ENCODE measurements at places on chromosomes 2 and 18.

- DNase-seq: no peak
Measured at GRCh38 chr2:26898480-26899078, 50.6 kb downstream of the DPYSL5 start.

- no peak for DNase-seq
Measured at GRCh38 chr2:144510294-144510991, 9.5 kb downstream of the ZEB2 start.

GRCh38 chr2:143480601-143481236, 351.5 kb downstream of the ARHGAP15 start:
- no peak for DNase-seq

DNA sequence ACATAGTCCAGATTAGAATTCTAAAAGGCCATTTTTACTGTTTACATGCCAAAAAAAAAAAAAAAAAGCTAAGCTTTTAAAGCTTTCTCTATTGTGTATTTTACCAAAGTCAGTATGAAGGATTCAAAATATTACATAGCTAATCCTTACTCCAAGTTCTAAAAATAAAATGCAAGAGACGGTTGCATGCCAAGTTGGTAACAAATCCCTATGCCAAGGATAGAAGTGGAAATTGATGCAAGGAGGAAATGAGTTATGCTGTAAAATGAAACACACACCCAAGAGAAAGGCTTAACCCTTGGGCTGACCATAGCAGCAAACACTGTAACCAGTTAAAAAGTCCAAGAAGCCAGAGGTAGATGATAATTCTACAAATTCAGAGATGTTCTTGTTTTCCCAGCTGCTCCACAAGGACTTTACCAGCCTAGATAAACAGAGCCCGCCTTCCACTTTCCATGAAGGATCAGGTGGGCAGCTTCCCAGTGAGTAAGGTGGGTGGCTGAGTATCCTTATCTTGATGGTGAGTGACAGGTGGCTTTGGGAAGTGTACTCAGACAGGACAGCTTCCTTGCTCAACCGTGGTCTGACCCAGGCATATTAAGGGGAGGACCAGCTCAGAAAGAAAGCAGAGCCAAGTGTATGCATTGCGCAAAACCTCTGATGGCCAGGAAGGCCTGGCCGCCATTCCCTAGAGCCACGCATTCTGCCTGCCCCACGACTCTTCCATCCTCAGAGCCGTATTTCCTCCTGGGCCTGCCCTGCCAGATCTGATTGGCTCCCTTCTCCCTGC, 34.4 kb downstream of the ATP8B1 start:
- DNase-seq: no peak

DNA sequence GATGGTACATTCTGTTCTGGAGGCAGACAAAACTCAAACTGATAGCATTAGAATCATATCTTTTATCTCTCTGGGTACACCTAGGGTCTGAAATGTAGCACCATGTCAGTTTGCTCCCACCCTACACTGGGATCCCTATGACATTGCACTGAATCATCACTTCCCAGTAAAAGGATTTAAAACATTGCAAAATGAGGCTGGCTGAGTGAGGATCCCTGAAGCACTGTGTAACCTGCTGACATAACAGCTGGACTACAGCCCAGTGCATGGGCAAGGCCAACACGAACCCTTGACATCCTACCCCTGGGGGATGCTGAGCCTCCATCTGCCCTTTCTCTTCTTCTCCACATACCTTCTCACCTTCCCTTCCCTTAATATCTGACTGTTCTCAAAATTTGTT, 253.2 kb downstream of the TTC32 start:
- DNase-seq: no peak

DNA sequence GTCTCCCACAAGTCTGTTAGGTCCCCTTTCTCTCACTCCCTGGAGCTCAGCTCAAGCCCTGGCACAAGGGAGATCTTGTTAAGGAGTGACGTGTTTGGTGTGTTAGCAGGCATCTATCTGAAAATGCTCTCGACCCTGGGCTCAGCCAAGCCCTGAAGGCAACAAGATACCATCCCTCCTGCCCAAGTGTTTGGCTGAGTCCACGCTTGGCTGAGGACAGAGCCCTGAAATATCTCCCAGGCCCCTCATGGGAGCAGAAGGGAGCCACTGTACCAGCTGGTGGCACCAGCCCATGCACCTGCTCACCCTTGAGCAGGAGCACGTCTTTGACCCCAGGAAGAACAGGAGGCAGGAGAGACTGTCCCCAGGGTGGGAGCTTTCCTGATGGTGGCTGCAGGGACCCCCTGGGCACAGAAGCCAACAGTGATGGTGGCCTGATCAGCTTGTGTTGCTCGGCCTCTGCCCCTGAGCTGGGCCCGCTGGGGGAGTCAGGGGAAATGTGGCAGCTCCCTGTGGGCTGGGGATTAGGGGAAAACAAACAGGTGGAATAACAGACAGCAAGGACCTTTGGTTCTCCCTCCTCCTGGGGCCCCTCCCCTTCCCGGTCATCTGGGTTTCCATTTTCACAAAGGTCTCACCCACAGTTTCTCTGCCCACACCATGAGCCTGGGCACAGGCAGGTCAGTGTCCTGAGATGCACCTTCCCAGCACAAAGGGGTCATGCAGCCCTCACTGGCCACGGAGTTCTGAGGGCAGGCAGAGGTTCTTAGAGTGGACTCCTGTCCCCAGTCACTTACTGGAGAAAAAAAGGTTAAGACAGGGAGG, 91.6 kb downstream of the RHOB start:
- DNase-seq: no peak

GRCh38 chr18:62989195-62989594, 273.9 kb downstream of the PHLPP1 start:
- no peak for DNase-seq

- DNase-seq: no peak
Measured at GRCh38 chr2:102585847-102586404, 33.4 kb upstream of the SLC9A2 start.

DNA sequence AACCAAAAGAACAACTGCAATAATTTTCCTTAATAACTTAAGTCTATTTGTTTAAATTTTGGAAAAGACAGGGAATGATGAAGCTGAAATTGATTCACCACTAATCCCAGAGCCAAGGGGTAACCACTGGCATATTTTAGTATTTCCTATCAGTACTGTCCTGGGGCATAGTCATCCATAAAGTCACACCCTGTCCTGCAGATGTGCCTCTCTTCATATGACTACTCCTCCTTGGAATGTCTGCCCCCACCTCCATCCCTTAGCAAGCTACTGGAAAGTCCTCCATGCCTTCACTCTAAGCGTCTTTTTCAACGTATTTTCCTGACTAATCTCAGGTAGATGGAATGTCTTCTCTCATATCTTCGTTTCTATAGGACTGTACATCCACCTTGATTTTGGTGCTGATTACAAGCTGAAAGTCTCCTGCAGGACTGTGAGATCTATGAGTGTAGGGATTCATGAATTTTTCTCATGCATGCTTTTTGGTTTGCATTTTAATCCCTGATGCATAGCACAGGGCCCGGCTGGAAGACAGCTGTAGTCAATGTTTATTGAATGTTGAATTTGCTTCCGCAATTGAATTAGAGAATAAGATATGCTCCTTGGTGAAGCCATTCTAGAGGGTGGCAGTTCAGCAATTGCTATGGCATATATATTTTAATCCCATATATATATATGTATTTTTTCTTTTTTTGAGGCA, 85.6 kb downstream of the MOGAT1 start:
- DNase-seq: no peak

DNA sequence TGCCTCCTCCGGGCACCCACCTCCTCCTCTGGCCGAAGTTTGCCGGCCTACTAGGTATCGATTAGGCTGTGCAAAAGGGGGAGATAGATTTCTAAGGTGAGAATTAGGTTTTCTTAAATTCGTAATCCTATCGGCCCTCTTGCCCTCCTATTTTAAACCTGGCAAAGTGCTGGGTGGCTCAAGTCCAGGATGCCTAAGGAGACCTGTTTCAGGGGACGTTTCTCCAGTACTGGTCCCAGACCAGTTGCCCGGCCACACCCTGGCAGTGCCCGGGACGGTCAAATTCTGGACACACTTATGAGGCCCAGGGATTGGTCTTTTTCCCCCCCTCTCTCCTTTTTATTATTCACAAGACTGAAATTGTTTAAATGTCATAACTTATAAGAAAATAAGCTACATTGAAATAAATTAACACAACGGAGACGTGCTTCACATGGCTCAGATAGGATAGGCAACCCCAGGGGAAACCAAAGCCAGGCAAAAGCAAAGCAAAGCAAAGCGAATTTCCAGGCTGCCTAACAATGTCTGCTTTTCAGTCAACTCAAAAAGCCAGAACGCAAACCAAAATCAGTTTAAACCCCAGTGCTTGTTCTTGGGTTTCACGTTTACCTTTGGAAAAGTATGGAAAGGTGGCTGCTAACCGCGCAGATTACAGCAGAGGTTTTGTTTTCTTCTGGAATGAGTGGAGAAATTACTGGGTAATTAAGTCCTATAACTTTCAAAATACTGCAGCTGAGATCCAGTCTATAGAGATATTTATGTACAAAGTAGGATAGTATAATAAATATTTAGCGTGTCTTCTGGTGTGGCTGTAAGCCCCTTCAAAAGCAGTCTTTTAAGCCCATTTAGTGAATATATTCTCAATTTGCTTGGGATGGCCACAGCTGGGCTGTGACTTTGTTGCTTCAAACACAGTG, 3.0 kb downstream of the GBX2 start:
- no peak for DNase-seq

DNA sequence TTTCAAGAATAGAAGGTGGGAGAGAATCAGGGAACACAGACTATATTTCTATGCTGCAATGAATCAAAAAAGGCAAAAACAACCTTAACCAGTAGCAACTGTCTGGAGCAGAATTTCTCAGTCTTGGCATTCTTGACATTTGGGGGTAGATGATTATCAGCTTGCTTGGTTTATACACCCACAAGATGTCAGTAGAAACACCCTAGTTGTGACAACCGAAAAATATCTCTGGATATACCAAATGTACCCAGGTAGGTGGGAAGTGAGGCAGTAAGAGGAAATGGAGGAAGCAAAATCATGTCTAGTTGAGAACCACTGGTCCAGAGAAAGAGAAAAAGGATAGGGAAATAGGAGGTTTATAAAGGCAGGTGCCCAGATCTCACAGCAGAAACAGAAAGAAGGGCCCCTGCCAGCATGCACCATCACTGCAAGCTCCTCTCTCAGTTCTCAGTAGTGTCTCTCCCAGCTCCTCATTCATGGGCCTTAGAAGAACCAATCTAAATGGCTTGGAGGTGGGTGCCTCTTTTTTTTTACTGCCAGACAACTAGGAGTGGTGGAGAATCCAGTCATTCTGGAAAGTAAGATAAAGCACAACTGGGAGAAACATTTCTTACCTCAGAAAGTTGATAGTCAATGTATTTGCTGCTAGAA, 50.4 kb downstream of the MBD2 start:
- DNase-seq: no peak

DNA sequence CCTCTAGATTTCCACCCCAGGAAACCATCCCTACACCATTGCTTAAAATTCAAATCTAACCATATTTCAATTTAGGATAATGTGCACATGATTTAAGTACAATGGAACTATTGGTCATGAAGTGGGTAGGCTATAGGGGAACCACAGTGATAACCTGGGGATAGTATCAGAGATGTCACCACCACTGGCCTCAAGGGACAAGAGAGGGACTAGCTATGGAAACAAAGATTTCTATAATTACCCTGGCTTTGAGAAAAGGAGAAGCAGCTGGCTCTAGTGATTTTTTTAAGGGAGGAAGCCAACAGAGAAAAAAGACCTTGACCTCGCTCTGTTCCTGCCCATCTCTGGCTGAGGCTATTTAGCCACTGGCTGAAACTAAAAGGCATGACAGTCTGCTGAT, 132.0 kb downstream of the MEP1B start:
- no peak for DNase-seq

DNA sequence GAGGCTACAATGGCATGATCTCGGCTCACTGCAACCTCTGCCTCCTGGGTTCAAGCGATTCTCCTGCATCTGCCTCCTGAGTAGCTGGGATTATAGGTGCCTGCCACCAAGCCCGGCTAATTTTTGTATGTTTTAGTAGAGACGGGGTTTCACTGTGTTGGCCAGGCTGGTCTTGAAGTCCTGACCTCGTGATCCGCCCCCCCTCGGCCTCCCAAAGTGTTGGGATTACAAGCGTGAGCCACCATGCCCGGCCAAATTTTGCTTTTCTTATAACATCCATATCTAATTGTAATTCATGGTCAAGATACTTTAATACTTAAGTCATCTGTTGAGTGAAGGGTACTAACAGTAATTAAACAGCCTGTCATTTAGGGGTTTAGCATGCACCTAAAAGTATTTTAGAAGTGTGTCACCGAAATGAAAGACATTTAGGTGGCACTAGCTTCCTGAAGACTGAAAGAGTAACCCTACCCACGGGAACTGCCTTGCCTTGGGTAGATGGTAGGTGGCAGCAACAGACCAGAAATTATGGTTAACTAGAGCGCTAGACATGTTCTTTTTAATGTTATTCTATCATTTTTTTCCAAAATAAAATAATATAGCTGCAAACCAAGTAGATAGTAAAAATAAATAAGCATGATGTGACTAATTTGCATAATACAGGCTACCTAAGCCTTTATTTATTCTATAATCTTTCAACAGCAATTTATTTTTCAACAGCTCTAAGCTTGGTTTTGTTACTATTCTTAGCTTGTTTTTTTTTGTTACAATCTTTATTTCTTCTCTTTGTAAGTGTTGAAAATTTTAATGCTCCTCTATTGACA, 8.6 kb upstream of the ACYP2 start:
- DNase-seq: no peak

GRCh38 chr18:36786686-36787085, 42.1 kb downstream of the TPGS2 start:
- DNase-seq: no peak

- DNase-seq: no peak
Measured at GRCh38 chr2:51511002-51511401, 479.1 kb upstream of the NRXN1 start.

DNA sequence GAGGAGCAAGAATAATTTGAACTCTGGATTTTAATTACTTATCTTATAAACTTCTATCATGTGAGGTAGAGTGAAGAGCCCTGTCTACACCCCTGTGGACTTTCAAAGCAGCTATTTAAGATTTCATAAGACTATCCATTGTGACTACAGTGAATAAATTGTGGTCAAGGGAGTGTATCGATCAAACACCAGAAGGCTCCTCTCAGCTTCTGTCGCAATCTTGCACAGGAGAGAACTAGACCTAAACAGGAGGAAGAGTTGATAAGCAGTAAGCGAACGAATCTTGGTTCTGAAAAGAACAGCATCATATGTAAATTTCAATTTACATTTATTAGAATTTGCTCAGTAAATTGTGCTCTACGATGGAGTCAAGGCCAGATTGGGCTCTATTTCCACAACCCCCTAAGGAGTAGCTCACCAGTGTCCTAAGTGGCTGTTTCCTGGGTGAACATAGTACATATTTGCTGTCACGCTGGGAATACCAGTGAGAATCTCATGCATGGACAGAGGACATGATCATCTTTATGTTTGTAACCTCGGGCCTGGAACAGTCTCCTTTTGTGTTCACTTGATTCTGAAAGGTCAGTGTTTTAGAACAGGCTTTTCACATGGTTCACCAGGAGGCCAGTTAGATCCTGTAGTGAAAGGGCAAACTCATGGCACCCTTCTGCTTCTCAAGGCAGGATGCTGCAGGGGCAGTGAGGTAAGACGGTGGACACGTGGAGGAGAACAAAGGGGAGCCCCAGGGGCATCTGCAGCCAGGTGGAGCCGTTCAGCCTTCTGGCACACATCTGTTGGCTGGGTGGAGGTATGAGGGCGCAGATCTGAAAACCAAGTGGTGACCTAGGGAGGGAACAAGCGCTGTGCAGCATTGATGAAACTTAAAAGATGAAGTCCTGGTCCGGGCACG, 33.3 kb downstream of the NPAS2 start:
- DNase-seq: no peak

GRCh38 chr18:52287151-52287550, 52.8 kb upstream of the DCC start:
- DNase-seq: peak; percentile 81

All from SK-N-MC (cell line).